Lower lobe of right lung (tissue), 2 donors: ENCODE measurements at places on chromosomes 7 and 10. TPM values are rescaled to one million over a fixed set of nuclear protein-coding genes. Genes with fewer than 3 reads are reported as not detected.

DNA sequence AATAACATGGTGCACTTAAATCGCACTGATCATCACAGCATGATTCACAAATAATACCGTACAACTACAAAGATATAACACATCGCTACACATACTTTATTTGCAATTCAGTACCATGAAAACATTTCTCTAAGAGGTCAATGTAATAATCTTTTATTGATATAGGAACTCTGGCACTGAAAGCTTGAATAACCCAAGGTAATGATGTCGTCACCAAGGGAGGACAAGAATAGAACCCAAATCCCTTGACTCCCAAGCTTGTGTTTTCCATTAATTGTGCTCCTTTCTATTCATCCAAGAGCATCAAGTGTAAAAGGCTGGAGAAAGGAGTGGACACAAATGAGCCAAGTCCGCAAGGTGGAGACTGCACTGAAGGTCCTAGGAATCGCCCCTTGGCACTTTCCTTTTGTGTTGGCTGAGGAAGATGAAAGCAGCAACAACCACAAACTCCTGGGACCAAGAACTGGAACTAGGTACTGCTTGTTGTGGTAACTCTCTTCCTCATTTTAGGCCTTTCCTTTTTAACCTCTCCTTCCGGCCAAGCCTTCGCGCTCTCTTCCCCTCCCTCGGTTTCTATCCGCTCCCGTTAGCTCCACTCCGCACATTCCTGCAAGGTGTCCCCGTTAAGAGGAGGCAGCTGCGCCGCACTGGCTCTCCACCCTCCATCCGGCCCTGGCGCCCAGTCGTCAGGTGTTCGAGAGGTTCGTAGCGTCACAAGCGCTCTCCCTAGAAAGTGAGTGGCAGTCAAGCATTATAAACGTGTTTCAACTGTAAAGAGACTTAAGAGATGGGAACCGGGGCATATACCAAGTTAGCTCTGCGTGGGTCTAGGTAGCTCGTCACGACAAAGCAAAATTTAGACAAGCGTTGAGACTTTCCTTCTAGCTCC is 1.0 kb upstream of the CBLL1 start:
- peak; percentile 78 for DNase-seq

The CDC14C gene
- total RNA-seq = not detected

- DNase-seq = no peak
Observed at GRCh38 chr7:150648353-150649079, 16.3 kb upstream of the GIMAP6 start.

DNA sequence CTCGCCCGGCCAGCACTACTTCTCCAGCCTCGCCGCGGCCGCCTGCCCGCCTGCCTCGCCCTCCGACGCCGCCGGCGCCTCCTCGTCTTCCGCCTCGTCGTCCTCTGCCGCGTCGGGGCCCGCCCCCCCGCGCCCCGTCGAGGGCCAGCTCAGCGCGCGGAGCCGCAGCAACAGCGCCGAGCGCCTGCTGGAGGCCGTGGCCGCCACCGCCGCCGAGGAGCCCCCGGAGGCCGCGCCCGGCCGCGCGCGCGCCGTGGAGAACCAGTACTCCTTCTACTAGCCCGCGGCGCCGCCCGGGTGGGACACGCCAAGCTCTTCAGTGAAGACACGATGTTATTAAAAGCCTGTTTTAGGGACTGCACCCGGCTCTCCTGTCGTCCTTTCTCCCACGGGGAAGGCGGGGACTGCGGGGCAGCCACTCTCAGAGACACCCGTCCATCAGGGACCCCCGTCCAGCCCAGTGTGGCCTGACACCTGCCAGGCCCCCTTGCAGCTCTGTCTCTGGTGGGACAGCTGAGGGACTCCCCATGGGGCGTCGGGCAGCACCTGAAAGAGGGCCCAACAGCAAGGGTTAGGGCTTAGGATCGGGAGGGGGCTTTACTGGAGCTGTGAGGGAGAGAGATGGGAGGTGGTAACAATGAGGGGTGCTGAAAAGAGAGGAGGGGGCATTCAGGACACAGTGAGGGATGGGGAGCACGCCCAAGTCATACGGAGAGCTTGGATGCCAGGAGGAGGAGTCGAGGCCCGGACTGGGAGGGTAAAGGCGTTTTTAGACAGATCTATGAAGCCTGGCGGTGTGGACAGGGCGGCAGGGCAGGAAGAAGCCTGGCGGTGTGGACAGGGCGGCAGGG is 34.7 kb downstream of the SPDYE6 start:
- no peak for DNase-seq

The CDHR3 gene
- total RNA-seq = 28.7 TPM

GRCh38 chr7:129258649-129259389 is 34.0 kb downstream of the AHCYL2 start:
- no peak for DNase-seq

- DNase-seq = no peak
Observed at GRCh38 chr7:43535031-43535451, 47.9 kb upstream of the STK17A start.

DNA sequence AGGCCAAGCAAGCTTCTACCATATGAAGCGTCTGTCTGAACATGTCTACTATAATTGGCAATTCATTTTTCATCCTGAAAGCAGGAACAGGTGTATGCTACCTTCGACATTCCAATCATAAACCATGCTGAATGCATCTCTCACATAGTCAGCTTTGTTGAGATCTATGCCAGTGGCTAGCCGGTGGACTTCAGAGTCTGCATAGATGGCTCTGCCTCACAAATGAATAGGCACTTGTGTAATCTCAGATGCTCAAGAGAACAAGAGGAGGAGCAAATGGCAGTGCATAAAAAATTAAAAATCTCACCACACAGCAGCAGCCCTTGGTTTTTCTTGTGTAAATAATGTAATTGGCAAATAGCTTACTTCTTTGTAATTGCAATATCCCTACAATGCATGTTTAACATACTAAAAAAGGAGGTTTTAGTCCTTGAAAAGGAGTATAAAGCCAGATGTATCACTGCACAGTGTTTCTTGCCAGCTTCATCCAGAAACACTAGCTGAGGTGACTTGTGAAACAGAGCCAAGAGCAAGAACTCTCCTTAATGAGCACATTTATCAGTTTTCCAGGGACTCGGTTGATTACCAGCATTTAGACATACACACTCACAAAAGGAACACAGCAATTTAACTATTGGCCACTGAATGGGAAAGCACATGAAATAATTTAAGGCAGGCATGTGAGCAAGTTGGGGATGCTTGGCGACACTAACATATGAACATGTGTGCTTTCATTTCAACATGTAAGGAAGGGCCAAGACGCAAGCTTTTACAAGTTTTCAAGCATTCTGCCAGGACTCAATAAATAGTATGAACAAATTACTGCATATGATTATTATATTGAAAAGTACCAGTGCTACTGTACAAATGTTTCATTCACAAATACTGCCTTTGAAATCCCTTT is 249.9 kb upstream of the PLXNA4 start:
- no peak for DNase-seq

The CREB3L2 gene
- total RNA-seq = 48.9 TPM

The LBX1 gene
- not detected for total RNA-seq

DNA sequence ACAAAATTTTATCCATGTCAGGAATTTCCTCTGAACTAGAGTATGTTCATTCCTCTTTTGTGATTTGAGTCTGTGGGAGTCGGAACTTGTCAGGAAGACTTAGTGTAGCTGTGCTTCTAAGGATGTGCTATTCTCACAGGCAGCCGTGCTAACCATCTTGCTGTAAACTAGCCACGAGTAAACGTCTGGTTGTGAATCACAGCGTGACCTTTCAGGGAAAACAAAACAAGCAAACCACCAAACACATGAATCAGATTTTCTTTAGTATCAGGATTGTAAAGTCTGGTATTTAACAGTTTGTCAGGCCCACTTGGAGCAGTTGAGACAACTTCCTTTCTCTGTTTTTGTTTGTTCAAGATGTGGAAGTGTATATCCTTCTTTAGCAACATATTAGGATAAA is 32.0 kb downstream of the AUTS2 start:
- no peak for DNase-seq

- DNase-seq = no peak
Observed at GRCh38 chr7:68470836-68471435, 1127.3 kb upstream of the AUTS2 start.
